Daoy (cell line): ENCODE measurements at places on chromosomes 3 and 15. TPM values are rescaled to one million over a fixed set of nuclear protein-coding genes. Genes with fewer than 3 reads are reported as not detected.
A peak's percentile ranks its signal among the peaks of the same experiment; 100 is the strongest.

The RPUSD3 gene
- 30.7 and 31.3 TPM in 2 replicates for total RNA-seq

GRCh38 chr3:55322638-55323037 lies 164.5 kb downstream of the WNT5A start:
- no peak for DNase-seq

- peak; percentile 77 for DNase-seq
Measured at GRCh38 chr3:124826703-124827102, 60.5 kb downstream of the ITGB5 start.

GRCh38 chr3:107846279-107846852 lies 244.5 kb downstream of the CD47 start:
- DNase-seq, result peak; percentile 74
